ENCODE measurements at places on chromosomes 12 and 14. TPM values are rescaled to one million over a fixed set of nuclear protein-coding genes. Genes with fewer than 3 reads are reported as not detected.

- peak overlapping the region; percentile 88 for H3K4me3 ChIP-seq
- H3K27me3 ChIP-seq: no peaks in the 10 kb centered on the region
- peak overlapping the region; percentile 99 for H3K27ac ChIP-seq
These were observed 5.5 kb downstream of the MAP3K12 start for GRCh38 chr12:53493610-53494391.

RNU6-7 gene
- total RNA-seq: not detected

GDF3 gene
- not detected for total RNA-seq

- no peak for DNase-seq
- H3K4me3 ChIP-seq: no peak overlapping the region
- H3K27me3 ChIP-seq: no peaks in the 10 kb centered on the region
- H3K36me3 ChIP-seq: peaks cover 3% of the 10 kb centered on the region
- no peak overlapping the region for H3K27ac ChIP-seq
These were observed 528.9 kb downstream of the TMEM121 start for GRCh38 chr14:106055289-106055688.

GRCh38 chr12:28558250-28558649, 368.0 kb downstream of the CCDC91 start:
- H3K4me1 ChIP-seq: peaks cover 6% of the 10 kb centered on the region
- no peak for DNase-seq
- H3K27ac ChIP-seq: no peak overlapping the region
- no peaks in the 10 kb centered on the region for H3K27me3 ChIP-seq
- no peak overlapping the region for H3K4me3 ChIP-seq

DNA sequence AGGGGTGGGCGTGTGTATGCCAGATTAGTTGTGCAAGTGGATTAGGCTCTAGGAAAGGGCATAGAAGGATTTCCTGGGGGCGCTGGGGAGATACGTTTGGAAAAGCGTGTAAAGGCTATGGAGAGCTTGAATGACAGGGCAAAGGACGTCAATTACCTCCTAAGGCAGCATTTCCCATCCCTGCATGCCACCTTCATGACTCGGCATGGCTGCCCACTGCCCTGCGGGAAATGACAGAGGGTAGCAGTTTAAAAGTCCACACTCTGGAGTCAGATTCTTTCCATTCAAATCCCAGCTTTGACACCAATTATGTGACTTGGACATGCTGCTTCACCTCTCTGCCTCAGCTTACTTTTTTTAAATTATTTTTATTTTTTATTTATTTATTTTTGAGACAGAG, 14.8 kb upstream of the TMEM229B start:
- H3K4me1 ChIP-seq: no peaks in the 10 kb centered on the region
- H3K36me3 ChIP-seq: no peaks in the 10 kb centered on the region
- no peak overlapping the region for H3K27ac ChIP-seq
- H3K4me3 ChIP-seq: no peak overlapping the region
- H3K27me3 ChIP-seq: peaks cover 7% of the 10 kb centered on the region
- DNase-seq: no peak

PTCSC3 gene
- total RNA-seq: not detected

CMTM5 gene
- total RNA-seq: not detected

PTGER2 gene
- total RNA-seq: 7.2 TPM

- H3K4me3 ChIP-seq: no peak overlapping the region
- peaks cover 31% of the 10 kb centered on the region for H3K4me1 ChIP-seq
- DNase-seq: no peak
- no peaks in the 10 kb centered on the region for H3K36me3 ChIP-seq
- H3K27me3 ChIP-seq: peaks cover 4% of the 10 kb centered on the region
These were observed 96.6 kb downstream of the SPTSSA start for GRCh38 chr14:34365309-34365915.

MON2 gene
- 76.6 TPM for total RNA-seq

LRRIQ1 gene
- 4.0 TPM for total RNA-seq

DNA sequence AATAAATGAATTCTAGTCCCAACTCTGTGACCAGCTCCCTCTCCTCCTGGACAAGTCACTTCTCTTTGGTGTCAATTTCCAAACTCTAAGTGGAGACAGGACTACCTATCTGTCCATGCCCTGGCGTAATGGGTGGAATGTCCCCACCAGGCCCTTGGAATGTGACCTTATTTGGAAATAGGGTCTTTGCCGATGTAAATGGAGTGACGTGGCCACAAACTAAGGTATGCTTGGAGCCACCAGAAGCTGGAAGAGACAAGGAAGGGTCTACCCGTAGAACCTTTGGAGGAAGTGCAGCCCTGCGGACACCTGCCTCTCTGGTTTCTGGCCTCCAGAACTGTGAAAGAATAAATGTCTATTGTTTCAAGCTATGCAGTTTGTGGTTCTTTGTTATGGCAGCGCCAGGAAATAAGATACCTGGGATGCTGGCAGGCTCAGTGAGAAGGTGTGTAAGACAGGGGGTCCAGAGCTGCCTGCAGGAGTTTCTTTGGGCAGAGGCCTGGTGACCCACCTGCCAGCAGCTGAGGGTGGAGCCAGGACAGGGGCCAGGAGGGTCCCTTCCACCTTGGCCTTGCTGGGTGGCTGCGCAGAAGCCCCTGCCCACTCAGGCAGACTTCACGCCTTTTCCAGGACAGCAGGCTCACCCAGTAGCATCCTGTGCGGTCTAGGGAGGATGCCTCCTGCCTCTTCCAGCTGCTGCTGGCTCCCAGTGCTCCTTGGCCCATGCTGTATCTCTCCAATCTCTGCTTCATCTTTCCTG, 45.8 kb downstream of the ARL6IP4 start:
- no peak for DNase-seq
- H3K4me3 ChIP-seq: no peak overlapping the region
- no peaks in the 10 kb centered on the region for H3K36me3 ChIP-seq
- H3K27ac ChIP-seq: no peak overlapping the region
- H3K27me3 ChIP-seq: no peaks in the 10 kb centered on the region
- peaks cover 3% of the 10 kb centered on the region for H3K4me1 ChIP-seq

OAS3 gene
- total RNA-seq: 7.7 TPM

SLC38A4 gene
- 0.11 TPM for total RNA-seq

DNA sequence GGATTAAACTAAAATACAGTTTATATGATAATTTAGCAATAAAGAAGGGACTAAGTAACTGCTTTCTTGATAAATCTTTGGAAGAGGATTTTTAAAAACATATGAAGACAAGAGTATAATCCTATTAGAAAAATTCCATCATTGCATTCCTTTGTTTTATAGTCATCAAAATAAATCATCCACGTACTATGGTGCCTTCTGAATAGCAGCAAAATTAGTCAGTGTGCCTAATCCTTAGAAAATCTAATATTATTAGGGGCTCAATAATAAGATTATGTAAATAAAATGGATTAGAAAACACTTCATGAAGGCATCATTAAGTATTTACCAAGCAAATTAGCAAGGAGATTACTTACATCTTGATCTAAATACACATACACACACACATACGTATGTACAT, 102.1 kb downstream of the KCNH5 start:
- H3K27me3 ChIP-seq: no peaks in the 10 kb centered on the region
- DNase-seq: no peak
- peaks cover 7% of the 10 kb centered on the region for H3K4me1 ChIP-seq
- H3K27ac ChIP-seq: no peak overlapping the region
